ENCODE measurements at places on chromosomes 16 and 17.

DNA sequence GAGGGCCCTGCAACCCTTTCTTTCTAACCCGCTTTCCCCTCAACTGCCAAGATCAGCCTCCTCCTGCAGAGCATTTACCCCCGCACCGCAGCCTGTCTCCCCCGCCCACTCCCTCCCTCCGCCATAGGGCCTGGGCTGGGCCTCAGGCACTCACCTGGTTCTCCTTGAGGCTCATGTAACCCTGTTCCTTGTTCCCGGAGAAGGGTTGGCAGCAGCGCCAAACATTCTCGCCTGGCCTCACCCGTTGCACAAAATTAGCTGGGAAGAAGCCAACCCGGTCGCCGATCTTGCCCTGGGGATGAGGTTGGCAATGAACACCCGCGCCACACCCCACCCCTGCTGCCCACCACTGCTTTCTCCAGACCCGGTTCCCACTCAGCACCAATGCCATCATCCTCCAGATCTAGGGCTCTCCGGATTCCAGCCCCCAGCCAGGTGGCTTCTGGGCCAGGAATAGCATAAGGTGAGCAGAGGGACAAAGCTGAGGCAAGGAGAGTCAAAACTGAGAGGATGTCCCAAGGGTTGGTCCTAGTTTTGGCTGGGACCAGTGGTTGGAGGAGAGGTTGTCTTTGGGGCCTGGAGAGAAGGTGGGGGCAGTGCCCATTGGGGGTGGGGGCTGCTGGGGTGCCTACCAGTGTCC is 12.8 kb downstream of the STAC2 start:
- DNase-seq: no peak

DNA sequence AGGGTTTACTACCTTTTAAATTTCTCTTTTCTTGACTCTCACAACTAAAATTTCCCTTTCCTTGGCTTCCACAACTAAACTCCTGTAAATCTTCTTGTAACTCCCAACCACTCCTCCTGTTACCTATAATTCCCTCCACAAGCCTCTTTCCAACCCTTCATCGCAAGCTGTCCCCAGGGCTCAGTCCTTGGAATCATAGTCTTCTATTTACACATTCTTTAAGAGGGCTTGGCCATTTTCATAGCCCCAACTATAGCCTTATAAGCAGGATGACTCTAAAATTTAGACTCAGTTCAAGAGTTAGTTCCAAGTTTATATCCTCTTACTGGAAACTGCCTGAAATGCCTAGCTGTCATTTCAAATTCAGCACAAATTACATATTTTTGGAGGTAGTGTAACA is 23.9 kb downstream of the GLG1 start:
- DNase-seq: no peak

DNA sequence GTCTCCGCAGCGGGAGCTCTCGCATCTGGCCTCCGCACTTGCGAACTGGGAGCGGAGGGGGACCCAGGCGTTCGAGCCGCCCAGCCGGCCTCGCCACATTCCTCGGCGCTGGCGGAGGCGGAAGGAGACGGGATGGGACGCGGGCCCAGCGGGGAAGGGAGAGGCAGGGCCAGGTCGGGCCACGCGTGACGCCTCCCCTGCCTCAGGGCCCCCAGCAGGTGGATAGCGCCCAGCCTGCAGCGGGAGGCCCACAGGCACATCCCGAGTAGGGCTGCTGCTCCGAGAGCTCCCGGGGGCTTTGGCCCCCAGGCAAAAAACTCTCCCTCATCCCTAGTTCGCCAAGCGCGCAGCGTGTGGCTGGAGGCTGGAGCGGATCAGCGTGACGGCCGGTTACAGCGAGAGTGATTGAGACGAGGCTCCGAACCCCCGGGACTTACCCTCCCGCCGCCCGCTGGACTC is 800 bp downstream of the PLEKHH3 start:
- no peak for DNase-seq

DNA sequence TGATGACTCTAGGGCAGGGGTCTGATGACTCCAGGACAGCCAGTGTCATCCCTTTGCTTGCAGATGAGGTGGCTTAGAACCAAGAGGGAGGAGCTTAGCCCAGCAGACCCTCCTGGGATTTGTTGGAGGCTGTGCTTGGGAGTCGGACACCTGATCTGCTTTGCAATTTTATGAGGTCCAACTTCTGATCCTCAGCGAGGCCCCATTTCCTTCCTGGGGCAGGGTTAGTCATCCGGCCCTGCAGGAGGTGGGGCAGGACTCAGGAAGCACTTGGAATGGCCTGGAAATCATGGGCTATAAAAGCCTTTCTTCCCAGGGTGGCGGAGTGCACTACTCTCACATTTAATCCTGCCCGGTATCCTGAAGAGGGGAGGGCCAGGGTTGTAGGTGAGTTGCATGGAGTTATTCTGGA is 168.5 kb downstream of the MSI2 start:
- DNase-seq: no peak

Measured in NCI-H1930 (cell line).